ENCODE measurements at places on chromosomes 4 and X.

DNA sequence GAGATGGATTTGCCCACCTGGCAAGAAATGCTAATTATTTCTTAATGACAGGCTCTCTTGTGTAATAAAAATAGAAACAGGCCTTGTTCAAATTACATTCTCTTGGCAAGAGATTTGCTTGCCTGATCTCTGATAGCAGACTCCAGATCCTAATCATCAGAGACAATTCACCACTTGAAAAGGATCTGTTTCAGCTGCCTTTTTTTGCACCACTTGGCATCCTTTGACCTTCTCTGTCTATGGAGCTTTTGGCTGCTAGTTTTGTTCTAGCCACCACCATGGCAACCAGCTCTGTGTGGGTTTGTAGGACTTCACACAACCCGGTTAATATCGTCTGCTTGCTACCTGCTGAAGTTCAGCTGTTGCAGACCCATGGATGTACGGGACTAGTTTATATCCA is 241.1 kb upstream of the TLL1 start:
- peak; percentile 36 for DNase-seq

DNA sequence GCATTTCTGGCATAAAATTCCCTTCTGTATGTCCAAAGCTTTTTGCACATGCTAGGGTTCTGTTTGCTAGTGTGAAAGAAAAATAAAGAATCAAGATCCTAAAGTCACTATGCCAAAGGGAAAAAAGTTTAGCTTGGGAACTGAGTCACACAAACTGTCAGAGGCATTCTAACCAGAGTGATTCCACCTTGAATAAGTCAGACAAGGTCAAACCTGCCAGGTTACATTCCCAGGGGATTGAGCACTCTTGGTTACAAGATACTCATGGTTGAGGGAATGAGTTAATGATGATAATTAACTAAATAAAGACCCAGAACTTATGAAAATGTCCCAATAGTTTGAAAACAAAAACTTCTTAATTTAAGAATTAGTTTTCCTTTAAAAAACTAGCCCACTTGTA is 13.7 kb upstream of the UGT2B17 start:
- no peak for DNase-seq

DNA sequence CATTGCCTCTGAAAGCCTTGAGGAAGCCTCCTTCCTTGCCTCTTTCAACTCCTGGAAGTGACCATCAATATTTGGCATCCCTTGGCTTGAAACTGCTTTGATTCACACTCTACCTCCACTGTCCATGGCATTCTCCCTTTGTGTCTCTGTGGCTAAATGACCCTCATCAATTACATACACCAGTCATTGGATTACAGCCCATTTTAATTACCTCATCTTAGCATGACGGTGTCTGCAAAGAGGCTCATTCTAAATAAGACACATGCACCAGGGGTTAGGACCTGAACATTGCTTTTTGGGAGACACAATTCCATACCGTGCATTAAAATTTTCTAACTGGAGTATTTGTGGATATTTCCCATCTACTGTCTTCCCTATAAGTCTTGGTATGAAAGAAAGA is 60.7 kb upstream of the FAM9A start:
- DNase-seq: no peak

DNA sequence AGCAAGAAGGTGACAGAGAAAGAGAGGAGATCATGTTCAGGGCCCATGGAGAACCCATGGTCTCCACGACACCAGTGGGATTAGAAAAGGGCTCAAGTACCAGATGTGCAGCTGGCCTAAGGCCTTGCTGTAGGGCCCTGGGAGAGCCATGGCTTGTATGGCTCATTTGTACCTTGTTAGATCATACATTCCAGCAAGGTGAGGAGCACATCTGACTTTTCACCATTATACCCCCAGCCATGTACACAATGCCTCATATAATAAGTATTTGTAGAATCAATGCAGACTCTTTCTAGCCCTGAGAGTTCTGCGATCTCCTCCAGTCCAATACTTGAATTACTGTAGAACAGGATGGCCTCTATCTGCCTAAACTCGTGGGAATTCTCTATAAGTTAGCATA is 94.2 kb upstream of the MAP3K15 start:
- no peak for DNase-seq

DNA sequence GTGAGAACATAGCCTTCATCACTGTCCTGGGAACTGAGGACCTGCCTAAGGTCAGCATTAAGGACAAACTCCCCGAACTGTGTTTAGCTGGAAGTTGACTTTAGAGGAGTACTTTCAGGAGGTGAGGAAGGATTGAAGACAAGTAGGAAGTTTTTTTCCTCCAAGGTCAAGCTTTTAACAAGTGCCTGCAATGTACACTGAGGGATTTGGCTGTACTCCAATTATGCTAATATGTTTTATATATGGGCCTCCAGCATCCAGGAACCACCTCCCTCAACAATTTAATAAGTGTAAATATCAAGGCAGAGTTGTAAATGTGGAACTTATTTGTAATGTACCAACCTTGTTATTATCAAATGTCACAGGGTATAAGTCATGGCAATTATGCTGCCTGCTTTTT is 726.2 kb downstream of the RPA4 start:
- no peak for DNase-seq

GRCh38 chr4:72390409-72390808 is 178.6 kb downstream of the ADAMTS3 start:
- DNase-seq: no peak

DNA sequence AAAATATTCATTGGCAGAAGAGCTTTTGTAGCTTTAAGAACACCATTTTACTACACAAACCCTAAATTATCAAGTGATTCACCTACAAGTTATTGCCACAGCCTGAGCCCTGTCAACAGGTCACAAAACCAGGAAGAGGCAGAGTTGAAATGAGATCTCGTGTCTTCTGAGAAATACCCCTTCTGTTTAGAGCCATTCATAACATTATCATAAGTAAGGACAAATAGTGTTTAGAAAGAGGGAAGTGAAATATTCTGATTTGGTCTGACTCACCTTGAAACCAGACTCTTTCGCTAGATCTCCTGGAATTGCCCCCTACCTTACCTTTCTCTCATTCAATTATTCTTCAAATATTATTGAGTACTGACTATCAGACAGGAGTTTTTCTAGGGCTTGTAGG is 5.9 kb downstream of the ETDB start:
- no peak for DNase-seq

DNA sequence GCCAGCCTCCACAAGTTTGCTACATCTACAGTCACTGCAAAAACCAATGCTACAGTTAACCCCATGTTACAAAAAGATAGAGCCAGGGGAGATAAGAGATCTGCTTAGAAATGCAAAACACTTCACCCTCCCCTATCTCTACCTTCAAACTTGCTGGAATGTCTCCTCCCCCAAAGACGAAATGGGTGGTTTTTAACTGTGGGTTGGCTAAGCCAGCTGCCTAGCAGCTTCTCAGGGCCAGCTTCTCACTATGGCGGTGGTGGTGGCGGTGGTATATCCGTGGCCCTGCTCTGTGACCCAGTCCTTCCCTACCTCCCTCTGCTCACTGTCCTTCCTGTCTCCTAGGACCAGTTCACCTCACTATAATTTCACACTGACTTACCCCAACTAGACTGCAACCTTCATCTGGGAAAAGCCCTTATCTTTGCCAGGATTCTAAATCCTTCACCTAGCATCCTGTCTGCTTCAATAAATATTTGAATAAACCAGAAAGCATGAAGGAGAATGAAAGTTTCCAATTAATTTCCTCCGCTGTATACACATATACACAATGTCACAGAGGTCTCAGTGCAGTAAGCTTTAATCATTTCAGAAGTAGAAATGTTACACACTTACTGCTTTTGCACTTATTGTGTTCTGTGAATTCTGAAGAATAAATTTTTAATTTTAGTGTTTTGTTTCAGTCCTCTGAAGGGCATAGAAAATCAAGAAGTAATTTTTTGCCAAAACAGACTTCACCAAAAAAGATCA is 46.3 kb downstream of the SH3KBP1 start:
- DNase-seq: no peak

DNA sequence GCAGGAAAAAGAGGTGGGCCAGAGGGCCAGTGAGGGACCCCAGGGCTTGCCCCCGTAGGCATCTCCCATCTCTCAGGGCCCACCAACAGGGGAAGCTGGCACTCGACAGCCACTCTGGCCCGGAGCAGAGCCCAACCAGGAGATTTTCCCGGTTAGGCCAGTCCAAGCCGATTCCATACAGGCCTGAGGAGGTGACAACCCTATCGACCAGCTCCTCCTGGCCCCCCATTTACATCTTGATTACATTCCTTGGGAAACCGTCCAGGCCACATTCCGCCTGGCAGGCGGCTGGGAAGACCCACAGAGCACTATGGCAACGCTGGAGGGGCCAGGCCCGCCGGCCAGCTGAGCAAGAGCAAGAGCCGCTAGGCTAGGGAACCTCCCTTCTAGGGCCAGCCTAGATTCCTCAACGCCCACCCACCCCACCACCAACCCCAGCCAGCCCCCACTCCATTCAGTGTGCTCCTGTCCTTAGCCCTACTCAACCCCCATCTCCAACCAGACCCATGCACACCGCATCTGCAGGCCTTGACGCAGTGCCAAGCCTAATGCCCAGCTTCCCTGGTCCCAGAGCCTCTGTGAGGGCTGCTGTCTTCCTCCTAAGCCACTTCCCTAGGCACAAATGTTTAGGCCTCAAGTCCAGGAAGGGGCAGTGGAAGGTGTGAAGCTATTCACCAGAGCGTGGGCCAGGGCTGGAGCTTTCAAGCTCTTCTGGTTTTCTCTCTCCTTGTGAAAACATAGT is 161.2 kb downstream of the EFNB1 start:
- no peak for DNase-seq

DNA sequence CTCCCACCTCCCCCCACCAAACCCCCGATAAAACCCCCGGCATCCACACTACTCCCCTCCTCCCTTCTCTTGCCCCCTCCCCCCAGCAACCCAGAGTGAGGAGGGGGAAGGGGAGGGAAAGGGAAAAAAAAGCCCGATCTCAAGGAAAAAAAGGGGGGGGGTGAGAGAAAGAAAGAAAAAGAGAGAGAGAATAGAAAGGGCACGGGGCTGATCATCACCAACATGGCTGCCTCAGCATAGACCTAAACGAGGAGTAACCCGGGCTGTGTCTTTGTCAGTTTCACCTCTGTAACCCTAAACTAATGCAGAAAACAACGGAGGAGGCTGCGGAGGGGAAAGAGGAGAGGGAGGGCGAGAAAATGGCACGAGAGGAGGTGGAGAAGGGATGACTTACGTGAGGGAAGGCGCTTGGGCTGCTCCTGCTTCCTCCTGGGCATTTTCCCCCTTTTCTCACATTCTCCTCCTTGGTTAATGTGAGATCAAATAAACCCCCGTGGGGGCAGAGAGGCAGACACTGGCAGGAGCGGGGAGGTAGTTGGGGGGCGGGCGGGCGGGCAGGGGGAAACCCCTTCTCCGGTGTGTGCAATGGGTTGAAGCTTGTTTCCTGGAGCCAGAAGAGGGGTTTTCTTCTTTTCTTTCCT is 532 bp downstream of the ZNF827 start:
- DNase-seq: no peak

DNA sequence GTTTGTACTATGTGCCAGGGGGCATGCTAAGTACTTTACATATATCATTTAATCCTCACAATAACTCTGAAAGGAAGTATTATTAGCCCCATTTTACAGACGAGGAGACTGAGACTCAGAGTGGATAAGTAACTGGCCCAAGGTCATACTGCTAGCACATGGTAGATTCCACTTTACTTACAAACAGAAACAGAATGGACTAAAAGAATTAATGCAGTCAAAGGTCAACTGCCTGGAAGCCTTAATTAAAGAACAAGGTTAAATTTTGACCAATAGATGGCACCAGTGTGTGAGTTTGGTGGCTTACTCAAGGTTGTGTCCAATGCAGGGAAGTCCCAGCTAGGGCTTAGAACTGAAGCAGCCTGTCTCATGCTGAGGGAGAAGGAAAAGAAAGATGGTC is 4.7 kb downstream of the RIPPLY1 start:
- DNase-seq: peak; percentile 4

DNA sequence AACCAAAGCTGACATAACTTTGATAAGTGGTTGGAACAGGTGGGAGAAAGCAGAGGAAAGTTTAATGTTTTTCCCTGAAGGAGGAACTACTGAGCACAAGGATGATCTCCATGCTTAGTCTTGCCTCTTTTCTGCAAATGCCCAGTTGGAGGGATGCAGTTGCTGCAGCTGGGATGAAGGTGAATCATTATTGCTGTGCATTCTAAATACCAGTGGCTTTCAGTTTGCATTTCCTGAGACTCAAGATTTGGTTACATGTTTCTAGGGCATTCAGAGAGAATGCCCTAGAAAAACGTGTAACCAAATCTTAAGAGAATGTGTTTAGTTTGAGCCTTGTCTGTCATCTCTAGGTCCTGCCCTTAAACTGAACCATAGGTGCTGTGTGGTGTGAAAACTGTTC is 42.2 kb downstream of the METTL14 start:
- DNase-seq: no peak

GRCh38 chr4:24805566-24805965 is 10.2 kb downstream of the SOD3 start:
- no peak for DNase-seq

DNA sequence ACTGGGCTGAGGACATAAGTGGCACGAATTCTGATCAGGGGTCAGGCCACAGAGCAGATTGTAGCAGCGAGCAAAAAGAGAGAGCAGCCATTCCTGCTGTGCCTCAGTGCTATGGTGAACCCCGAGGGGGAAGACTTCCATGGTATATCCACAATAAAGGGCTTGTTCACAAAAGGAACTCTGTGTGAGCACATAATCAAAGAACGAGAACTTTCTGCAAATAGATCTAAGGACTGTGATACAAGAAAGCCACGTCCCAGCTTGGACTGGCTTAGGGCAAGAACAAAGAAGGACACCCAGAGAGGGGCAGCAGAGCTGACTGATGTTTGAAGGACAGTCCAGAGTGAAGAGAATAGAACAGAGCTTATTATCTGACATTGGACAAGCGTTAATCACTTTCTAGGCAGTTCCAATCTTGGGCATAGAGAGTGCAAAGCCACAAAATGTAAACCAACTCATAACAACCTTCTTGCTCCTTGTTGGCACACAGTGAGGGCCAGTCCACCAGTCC is 24.0 kb downstream of the PPEF2 start:
- DNase-seq: no peak

GRCh38 chr4:155667568-155668511 is 1.2 kb downstream of the GUCY1A1 start:
- DNase-seq: peak; percentile 16

DNA sequence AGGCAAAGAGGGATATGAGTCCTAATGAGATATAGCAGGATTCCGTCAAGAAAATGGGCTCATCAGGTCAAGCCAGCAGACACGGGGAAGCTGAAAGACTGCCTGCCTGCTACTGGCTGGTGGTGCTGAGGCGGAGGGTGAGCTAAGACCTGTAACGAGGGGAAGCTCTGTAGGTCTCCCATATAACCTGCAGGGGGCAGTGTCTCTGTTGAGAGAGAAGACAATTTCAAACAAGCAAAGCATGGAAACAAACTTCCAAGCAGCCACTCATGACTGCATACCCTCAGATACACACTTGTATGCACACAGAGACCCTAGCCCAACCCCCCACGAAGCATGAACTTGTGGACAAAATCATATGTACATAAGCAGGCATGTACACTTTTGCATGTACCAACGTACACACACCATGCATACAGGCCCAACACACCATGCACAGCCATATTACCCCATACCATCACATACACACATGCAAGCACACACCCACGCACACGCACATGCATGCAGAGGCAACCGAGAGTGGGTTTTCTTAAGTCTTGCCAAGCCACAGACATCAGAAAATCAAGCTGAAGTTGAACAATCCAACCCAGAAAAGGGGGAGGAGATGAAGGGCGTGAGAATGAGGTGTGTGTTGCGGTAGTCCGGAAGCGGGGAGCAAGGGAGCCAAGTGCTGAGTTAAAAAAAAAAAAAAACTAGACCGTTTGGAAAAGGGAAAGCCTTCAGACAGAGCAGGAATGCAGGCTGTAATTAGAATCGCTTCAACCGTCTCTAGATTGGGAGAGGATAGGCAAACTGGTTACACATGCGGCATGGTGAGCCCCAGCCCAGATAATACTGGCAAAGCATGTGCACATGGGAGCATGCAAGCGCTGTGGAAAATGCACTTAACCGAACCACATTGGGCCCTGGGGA is 71.0 kb downstream of the PJA1 start:
- DNase-seq: no peak
